Naive thymus-derived CD4-positive, alpha-beta T cell (primary cell): ENCODE measurements at places on chromosomes 2 and 18.

DNA sequence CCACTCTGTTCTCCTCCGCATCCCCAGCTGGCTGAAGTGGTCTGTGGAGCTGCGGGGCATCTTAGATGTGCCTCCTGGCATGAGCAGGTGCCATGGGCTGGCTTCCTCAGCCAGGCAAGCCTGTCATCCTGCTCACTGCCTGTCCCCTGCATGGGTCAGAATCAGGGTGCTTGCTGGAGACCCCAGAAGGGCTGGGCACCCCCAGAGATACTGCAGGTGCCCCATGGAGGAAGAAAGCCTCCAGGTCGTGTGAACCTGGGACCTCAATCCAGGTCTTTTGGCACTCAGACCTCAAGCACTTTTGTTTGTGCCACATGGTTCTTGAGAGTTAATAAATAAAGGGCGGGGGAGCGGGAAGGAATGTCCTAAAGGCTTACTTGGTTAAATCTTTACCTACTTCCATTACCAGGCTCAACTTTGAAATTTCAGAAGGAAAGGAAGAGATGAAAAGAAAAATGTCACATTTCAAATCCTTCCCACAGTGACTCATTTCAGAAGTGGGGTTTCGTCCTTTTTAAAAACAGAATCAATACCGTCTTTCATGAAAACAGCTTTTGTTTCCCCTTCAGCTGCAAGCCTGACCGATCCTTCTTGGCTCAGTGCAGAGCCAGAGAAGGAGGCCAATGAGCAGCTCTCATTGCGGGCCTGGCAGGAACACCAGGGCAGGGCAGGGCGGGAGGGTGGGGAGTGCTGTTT, 69.9 kb downstream of the RHOB start:
- no peak for DNase-seq

DNA sequence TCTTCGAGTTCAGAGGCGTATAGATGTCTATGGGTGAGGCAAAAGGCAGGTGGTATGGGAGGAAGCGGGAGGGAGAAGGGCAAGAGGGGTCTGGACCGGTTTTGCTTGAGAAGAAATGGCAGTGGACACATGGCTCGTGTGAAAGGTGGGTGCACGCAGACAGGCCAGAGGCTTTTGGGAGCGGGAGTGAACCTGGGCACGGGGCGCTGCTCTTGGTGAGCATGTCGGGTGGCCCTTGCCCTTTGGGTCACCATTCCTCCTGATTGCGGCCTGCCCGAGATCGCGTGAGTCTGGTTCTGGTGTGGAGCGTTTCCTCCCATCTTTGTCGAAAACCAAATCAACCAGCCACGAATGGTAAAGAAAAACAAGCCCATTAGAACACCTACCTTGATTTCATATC, 12.6 kb downstream of the LDLRAD4 start:
- DNase-seq = no peak

DNA sequence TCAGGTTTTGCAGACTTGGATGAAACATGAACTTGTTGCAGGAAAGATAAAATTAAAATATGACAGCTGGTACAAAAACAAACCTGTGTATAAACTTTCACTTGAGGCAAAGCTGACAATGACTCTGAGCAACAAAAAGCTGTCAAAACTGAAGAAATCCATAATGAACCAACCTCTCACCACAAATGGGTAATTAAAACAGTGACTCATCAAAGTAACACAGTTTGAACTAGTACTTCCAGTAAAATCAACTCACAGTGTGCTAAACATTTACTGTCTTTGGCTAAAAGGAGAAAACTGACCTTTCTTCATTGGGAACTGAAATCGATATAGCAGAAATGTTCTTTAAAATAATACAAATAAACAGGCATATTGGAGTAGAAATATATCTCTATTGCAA, 209.7 kb downstream of the WDPCP start:
- DNase-seq = no peak

GRCh38 chr18:55054021-55054990, 95.0 kb upstream of the CCDC68 start:
- no peak for DNase-seq

GRCh38 chr2:231384970-231385369, 10.5 kb upstream of the B3GNT7 start:
- no peak for DNase-seq

DNA sequence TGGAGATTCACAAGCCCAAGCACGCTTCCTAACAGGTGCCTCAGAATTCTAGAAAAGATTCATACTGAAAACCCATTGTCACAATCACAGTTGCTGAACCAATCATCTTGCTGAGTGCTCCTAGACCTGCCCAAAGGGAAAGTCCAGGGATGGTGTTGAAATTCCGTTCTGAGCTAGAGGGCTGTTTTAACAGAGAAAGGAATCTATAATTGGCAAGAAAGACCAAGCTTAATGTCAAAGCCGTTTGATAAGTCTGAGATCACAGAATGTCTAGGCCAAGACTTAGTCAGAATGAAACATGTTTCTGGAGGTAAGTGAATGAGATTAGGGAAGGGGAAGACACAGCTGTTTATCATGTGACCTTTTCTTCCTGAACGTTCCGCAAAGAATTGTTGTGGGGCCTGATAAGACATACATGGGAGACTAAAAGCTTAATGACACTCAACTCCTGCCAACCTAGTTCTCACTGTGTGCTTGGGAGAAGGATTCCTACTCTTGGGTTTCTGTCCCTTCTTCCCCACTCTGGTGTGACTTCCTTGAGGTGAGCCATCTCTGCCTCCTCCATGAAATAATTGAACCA, 27.5 kb downstream of the PMAIP1 start:
- DNase-seq = no peak

DNA sequence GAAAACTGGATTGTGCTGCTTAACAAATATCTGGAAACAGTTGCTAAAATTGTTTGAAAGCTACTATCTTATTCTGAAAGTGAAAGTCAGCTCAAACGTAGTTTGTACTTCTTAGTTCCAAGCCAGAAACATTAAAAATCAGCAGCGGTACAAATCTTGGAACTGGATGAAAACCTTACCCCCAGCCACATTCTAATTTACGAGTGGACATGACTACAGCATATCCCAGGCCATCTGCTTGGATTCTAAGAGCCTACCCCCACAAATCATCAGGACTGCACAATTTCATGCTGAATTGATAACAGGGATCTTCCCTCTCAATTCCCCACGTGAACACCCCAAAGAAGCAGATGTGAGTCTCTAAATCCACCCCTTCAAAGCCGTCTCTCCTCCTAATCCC, 158.7 kb upstream of the NCKAP5 start:
- no peak for DNase-seq

GRCh38 chr2:21220930-21221329, 97.2 kb downstream of the TDRD15 start:
- no peak for DNase-seq
